ENCODE measurements at places on chromosomes 4 and X.

DNA sequence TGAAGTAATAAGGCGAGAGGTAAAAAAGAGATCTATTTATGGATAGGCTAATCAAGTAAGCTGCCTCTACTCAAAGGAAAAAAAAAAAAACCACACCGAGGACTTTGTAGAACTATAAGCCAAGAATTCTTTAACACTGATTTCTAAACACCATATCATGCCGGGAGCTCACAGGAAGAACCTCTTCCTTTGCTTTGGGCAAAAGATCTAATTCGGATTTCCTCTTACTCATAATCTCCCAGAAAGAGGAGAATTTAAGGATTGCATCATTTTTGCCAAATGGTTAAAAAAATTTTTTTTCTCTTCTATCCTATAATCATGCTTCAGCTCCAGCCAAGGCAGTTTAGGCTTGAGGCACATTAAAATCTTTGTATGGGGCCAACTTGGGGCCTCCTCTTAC is 95.5 kb downstream of the ZNF827 start:
- DNase-seq, result no peak

DNA sequence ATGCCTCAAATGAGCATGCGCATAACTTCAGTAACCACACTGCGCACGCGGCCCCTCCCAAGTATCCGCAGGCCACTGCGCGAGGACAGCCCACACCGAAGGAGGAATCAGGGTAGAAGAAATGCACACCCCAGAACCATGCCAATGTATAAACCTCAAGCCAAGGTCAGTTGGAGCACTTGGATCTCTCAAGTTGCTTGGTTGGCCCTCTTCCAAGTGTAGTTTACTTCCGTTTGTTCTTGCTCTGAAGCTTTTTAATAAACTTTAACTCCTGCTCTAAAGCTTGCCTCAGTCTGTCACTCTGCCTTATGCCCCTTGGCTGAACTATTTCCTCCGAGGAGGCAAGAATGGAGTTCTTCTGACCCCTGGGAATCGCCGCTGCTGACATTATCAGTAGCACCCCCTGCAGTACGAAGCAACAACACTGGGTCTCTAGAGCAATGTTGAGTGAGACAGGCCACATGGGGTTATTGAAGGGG is 22.0 kb upstream of the SPINK2 start:
- DNase-seq, result no peak

DNA sequence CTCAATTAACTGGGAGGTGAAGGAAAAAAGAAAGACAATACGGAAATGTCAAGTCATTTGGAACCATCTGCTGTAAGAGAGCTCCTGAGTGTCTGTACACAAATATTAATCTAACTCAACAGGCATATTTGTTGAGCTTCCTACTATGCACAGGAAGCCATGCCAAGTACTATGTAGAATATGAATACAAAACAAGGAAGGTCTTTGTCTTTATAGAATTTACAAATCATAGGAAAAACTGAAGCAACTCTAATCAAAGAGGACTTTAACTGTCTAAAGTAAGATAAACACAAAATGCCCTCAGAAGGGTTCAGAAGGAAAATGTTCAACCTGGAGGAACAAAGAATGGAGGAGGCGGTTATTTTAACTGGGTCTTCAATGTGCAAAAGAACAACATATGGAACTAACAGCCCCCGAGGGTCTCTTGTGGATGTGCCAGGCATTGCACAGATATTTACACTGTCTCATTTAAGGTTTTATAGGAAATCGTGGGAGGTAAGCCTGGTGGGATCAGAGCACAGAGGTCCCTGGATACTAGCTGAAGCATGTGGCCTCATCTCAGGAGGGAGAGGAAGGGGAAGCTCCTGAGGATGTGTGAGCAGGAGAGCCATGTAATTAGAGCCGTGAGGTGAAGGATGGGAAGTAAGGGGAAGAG is 5.8 kb downstream of the FAM114A1 start:
- no peak for DNase-seq

DNA sequence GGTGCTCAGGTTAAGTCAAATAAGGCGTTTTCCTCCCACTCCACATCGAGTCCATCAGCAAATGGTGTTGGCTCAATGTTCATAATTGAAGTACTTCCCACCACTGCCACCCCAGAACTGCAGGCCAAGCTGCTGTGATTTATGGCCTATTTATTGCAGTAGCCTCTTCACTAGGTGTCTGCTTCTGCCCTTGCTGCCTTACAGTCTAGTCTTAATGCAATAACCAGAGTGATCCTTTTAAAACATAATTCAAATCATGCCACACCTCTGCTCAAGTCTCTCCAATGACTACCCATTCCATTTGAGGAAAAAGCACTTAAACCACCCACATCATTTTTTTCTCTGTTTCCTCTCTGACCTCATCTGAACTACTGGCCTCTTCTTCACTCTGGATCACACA is 220.3 kb downstream of the KCNIP4 start:
- no peak for DNase-seq

DNA sequence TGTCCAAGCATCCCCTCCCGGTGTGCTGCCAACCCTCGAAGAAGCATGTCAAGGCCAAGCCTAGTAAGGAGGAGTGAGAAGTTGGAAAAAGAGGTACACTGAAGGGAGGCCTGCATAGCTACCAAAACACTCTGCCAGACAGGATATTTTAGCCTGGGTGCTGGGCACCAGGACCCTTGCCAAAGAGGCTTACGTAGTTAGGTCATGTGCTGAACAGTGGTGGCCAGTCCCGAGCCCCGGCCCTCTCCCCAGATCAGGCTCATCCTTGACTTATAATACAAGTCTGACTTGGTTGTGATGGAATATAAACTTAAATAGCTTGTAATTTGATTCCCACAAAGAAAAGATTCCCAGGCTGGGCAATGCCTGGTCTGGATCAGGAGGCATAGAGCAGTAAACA is 149.3 kb downstream of the ARHGEF9 start:
- DNase-seq, result no peak

GRCh38 chrX:6678313-6678712 is 143.4 kb upstream of the VCX3A start:
- no peak for DNase-seq

DNA sequence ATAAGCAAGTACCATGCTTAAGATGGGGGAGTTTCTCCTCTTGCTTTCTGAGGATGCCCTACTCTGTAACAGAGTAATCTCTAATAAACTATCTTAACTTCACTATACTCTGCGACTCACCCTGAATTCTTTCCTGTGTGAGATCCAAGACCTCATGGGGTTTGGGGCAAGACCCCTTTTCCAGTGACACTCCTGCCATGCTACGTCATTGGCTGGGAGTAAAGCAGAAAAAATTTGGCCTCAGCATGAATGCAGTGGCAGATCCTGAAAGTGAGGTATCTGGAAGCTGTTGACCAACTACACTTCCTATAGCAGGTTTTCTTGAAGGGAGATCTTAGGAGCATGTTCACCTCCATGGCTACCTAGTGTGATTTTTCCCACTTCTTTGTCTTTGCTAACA is 109.1 kb upstream of the MED14 start:
- no peak for DNase-seq

DNA sequence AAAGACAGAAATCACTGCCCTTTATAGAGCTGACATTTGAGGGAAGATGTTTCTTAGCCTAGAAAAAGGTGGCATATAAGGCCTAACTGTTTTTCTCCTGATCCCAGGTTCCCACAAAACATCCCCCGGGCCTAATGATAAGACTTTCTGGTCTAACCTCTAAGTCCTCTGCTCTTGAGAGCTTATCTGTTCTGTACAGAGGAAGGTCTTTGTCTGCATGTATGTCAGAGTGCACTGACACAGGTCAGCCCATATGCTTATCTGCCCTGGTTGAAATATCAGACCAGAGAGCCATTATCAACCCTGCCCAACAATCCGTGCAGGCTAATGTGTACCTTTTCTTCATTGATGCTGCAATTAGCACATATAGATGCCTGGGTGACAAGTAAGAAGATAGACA is 76.2 kb downstream of the ARHGEF9 start:
- no peak for DNase-seq

DNA sequence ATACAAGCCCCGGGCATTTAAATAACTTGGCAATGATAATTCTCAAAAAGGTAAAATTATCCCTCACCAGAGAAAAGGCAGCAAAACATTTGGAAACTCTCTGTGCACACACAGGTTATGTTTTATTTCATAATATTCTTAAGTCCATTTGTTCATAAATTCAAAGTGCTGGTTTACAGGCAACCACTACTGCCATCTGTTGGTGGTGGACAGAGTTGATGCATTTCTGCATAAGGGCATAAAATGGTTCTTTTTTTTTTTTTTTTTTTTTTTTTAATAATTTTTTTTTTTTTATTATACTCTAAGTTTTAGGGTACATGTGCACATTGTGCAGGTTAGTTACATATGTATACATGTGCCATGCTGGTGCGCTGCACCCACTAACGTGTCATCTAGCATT is 31.5 kb upstream of the IL21 start:
- no peak for DNase-seq

GRCh38 chrX:66684196-66684595 is 45.3 kb upstream of the EDA2R start:
- DNase-seq, result no peak

DNA sequence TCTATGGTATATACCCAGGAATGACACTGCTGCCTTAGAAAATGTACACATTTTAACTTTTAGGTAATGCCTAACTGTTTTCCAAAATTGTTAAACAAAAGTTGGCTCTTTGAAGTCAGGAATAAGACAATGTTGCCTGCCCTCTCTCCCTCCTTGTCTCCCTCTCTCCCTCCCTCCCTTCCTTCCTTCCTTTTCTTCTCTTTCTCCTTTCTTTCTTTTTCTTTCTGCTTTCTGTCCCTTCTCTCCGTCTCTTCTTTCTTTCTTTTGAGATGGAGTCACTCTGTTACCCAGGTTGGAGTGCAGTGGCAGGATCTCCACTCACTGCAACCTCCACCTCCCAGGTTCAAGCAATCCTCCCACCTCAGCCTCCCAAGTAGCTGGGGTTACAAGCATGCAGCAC is 4.6 kb upstream of the TMA16 start:
- no peak for DNase-seq

DNA sequence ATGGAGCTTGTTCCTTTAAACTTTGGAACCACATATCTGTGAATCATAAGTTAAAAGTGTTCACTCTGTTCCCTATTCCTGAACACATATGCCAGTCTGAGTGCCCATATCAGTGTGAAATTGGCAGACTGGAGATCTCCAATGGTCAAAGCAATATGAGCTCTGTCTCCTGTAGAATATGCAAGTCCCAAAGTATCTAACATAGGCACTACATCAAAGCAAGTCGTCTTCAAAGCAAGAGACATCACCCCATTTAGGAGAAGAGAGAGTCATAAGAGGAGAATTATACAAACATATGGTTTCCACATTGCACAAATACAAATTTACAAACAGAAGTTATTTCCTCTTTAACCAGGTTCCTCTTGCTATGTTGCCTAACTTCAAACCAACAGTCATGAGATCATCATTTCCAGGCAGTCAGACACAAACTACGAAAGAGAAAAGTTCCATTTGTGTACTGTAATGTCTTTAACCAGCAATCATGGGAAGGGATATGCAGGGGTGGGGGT is 9.9 kb upstream of the GK start:
- no peak for DNase-seq

GRCh38 chr4:7734651-7735260 is 204.9 kb downstream of the AFAP1 start:
- no peak for DNase-seq

DNA sequence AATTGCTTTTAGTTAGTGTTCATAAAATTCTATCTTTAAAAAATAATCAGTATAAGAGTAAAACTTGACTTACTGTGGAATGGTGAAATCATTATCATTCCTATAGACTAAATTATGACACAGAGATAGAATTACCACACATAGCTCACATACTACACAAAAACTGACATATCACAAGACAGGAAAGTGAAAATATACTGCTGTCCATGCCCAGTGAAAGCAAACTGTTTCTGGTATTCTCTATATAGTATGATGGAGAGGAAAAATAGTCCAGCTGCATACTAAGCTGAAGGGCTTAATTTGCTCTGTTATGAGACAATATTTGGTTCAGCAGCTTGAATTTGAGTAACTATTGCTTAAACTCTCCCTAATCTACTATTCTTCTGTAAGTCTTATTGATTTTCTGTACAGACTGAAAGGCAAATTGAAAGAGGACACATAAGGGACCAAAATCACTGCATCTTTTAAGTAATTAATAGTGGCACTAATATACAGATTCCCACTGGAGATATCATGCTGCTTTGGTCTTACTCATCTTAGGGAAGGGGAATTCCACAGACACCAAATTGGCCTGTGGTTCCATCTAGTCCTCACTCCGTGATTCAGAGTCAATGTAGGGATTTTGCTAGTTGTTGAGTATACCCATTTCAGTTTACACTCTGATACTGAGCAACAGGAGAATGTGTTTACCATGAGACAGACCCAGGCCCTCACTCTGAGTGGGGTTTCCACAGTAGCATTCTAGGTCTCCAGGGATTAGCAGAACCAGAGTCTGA is 47.4 kb upstream of the AGA start:
- no peak for DNase-seq

- DNase-seq, result no peak
Observed at GRCh38 chrX:136767104-136767941, 13.4 kb downstream of the ARHGEF6 start.

- DNase-seq, result no peak
Observed at GRCh38 chrX:97494756-97495372, 611.2 kb downstream of the RPA4 start.

DNA sequence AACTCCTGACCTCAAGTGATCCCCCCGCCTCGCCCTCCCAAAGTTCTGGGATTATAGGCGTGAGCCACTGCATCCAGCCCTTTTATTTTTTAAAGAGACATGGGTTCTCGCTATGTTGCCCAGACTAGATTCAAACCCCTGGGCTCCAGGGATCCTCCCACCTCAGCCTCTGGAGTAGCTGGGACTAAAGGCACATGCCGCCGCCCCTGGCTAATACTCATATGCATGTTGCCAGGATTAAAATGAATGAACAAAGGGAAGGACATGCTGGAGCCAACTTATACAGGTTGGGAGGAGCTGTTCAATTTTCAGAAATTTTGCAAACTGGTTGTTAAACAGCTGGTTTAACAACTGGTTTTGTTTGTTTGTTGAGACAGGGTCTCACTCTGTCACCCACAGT is 1.4 kb upstream of the FTSJ1 start:
- no peak for DNase-seq

- no peak for DNase-seq
Observed at GRCh38 chr4:17884063-17884462, 73.3 kb downstream of the NCAPG start.
